ENCODE measurements at places on chromosomes 2 and 18. TPM values are rescaled to one million over a fixed set of nuclear protein-coding genes. Genes with fewer than 3 reads are reported as not detected.

CCDC121 gene
- 0.17 TPM for total RNA-seq

CFAP221 gene
- total RNA-seq, result not detected

UGT1A4 gene
- not detected for total RNA-seq

GPC1 gene
- 1.2 TPM for total RNA-seq

FAM237A gene
- total RNA-seq, result not detected

- H3K4me3 ChIP-seq, result no peak overlapping the region
- H3K4me1 ChIP-seq, result peaks cover 5% of the 10 kb centered on the region
- no peak overlapping the region for H3K27ac ChIP-seq
- no peak for DNase-seq
- no peaks in the 10 kb centered on the region for H3K36me3 ChIP-seq
These were observed 3.2 kb upstream of the AQP12B start for GRCh38 chr2:240685771-240686371.

DNA sequence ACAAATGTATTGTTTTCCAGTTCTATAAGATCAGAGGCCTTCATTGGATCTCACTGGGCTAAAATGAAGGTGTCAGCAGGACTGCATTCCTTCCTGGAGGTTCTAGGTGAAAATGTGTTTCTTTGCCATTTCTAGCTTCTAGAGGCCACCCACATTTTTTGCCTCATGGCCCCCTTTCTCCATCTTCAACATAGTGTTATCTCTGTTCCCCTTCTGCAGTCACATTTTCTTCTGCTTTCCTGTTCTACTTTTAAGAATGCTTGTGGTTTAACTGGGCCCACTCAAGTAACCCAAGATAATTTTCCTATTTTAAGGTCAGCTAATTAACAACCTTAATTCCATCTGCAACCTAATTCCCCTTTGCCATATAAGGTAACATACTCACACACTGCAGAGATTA lies 36.1 kb downstream of the METTL21A start:
- H3K4me3 ChIP-seq, result no peak overlapping the region
- no peak overlapping the region for H3K27ac ChIP-seq
- no peak for DNase-seq
- H3K36me3 ChIP-seq, result peaks cover 85% of the 10 kb centered on the region
- H3K4me1 ChIP-seq, result peaks cover 10% of the 10 kb centered on the region

GRCh38 chr18:33538418-33539042 lies 39.5 kb upstream of the ASXL3 start:
- no peaks in the 10 kb centered on the region for H3K36me3 ChIP-seq
- H3K27me3 ChIP-seq, result no peaks in the 10 kb centered on the region
- no peak overlapping the region for H3K4me3 ChIP-seq
- DNase-seq, result no peak
- H3K27ac ChIP-seq, result no peak overlapping the region

- no peak overlapping the region for H3K4me3 ChIP-seq
- peaks cover 12% of the 10 kb centered on the region for H3K27me3 ChIP-seq
- H3K4me1 ChIP-seq, result peaks cover 49% of the 10 kb centered on the region
- no peaks in the 10 kb centered on the region for H3K36me3 ChIP-seq
- no peak overlapping the region for H3K27ac ChIP-seq
These were observed 123.3 kb downstream of the HDAC4 start for GRCh38 chr2:239277401-239278085.

All from activated naive CD4-positive, alpha-beta T cell treated with anti-CD3 and anti-CD28 coated beads for 36 hours (primary cell).